ENCODE measurements at places on chromosomes 1 and 21.

DNA sequence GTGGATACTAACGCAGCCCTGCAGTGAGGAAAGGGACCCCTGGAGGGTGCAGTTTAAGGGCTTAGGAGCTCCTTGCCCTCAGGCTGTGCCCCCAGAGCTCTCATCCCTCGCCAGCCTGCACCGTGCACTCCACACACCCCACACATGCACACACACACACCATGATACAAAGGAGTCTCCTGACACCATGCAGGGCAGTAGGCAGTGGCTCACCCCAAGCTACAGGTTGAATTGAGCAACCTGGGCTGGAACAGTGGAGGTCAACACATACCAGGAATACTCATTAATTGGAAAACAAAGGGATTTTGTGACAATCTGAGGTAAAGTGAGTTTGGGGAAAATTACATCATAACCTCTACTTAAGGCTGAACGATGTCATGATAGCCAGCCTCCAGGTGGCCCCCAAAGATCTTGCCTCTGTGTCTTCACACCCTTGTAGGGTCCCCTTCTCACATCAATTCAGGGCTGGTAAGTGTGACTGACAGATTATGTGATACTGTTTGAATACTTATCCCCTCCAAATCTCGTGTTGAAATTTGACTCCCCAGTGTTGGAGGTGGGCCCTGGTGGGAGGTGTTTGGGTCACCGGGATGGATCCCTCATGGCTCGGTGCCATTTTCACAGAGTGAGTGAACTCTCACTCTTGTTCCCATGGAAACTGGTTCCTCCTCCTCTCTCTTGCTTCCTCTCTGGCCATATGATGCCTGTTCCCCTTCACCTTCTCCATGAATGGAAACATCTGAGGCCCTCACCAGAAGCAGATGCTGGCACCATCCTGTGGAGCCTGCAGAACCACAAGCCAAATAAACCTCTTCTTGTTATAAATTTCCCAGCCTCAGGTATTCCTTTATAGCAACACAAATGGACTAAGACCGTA, 111.0 kb upstream of the RAB4A start:
- DNase-seq, result no peak

DNA sequence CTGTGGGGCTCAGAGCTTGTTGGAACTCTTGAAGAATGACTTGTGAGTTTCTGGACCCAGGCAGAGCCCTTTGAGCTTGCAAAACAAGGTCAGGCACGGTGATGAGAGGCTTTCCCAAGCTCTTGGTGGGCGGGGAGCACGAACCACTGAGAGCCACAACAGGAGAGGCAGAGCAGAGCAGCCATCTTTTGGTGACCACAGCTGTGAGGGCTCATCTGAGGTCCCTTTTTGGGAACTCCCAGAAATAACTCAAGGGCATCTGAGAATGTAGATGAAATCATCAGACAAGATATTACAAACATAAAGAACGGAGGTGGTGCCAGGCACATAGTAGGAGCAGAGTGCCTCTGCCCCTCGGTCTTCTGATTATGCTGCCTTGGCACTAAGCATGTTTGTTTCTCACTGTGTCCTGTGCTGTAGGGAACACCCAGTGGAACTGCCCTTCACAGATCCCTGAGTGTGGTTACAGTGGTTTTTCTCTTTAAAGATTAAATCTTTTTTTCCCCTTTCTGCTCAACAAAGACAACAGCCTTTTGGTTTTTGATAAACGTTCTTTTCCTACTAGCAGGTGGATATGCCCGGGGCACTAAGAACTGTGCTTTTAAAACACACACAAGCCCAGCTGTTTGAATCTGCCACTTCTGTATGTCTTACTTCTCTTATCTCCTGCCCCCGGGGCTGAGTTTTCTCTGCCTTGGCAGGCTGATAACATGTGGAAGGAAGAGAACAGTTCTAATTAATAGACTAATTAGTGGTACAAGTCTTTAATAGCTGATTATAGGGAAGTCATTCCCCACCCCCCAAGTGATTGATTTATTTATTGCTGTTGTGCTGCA, 37.7 kb downstream of the CD34 start:
- DNase-seq, result no peak

DNA sequence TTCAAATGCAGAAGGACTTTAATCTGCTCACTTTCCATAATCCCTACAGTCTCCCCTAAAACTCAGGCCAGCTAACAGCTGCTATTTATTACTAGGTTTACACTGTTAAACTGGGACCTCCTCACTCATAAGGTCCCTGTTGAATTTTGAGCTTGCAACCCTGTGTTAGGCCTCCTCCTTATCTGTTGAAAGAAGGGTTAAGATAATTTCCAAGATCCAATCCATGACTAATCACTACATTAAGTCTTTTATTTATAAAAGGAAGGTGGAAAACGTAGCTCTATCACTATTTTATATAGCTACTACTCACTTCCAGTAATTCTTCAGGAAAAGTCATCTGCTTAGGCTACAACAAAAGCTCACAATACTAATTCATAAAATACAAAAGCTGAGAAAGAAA, 79.5 kb downstream of the EVI5 start:
- DNase-seq, result no peak

- peak; percentile 94 for DNase-seq
Measured at GRCh38 chr1:228381356-228381755, 25.3 kb downstream of the TRIM11 start.

DNA sequence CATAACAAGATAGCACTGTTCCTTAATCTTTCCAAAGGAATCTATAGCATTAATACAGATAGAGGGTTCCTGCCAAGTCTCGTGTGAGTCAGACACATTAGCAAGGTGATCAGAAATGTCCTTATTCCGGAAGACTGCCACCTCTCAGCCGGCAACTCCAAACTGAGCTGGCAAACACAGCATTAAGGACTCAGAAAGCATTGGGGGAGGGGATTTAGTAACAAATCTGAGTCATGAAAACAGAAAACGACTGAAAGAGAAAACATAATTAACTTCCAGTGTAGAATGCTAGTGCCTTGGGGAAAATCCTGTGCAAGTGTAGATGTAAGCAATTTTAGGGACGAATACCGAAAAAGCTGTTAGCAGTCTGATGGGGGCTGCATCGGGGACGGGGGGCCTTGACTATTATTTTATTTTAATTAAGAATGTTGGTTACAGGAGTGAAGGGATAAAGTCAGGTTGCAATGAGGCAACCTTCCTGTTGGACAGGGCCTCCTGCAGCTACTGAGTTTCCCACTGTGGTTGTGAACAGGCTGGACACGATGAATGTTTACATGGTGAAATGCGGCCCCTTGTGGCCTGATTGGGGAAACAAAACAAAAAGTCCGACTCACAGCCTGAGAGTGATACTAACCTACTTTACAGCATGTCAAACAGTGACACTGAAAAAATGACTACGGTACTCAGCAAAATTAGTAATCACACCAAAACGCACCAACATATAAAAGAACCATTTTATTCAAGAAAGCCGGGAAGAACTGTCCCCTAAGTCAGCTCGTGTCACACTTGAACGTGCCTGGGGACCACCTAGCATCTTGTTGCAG, 20.7 kb downstream of the MIS18A start:
- peak; percentile 63 for DNase-seq

- DNase-seq, result no peak
Measured at GRCh38 chr1:179808503-179808902, 65.4 kb downstream of the FAM163A start.

DNA sequence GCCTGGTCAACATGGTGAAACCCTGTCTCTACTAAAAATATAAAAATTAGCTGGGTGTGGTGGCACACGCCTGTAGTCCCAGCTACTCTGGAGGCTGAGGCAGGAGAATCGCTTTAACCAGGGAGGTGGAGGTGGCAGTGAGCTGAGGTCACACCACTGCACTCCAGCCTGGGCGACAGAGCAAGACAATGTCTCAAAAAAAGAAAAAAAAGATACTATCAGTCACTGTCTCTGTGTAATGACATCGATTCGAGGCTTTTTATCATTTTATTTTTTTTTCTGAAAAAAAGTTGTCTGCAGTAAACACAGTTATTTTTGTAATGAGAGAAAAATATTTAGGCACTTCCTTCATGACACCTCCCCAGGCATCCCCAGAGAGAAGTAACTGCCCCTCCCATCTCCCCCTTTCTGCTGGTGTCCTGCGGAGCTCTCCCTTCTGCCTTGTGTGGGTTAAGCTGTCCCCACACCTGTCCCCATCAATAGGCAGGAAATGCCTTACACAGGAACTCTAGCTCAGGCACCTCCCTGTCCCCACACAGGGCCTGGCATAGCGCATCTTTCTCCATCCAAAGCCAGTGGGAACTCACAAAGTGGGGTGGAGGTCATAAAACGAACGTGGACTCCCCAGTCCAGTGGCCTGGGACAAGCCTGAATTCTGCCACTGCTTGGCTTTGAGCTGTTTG, 132.0 kb downstream of the SYF2 start:
- no peak for DNase-seq

DNA sequence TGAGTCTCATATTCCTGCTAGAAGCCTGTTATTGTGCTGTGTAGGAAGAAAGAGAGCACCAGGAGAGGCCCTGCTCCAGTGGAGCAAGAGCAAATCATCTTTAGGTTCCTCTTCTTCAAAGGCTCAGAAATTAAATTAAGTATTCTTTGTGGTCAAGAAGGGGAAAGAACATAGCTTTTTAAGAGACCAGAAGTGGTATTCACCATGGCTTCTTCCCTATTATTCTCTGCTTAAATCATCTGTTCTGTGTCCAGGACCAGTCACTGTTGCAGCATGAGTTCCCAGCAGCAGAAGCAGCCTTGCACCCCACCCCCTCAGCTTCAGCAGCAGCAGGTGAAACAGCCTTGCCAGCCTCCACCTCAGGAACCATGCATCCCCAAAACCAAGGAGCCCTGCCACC, 1.1 kb downstream of the SPRR1B start:
- DNase-seq, result no peak

DNA sequence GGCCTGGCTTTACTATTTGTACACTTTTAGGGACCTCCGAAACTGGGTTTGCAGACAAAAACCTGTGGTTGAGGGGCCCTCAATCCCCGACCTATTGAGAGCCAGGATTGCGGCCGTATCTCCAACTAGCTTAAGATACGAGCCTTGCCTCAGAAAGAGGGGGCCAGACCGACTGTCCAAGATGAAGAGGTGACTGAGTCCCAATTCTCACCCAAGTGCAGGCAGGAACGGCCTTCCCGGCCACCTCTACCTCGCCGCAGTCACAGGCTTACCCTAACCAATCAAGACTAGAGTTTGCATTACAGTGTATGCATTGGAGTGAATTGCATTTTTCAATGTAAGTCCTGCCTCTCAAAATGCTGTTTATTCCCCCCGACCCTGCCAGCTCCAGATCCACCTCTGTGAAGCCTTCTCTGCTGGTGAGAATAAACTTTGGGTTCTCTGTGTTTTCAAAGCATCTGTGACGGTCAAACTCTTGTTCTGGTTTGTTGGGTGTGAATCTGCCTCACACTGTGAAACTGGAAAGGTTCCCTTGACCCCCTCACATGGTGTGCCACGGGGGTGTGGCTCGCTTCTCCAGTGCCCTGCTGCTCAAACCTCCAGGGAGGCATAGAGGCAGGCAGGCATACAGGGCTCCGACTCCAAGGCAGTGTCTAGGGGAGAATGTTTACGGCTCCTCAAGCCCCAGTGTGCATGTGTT, 62.2 kb upstream of the WLS start:
- no peak for DNase-seq

DNA sequence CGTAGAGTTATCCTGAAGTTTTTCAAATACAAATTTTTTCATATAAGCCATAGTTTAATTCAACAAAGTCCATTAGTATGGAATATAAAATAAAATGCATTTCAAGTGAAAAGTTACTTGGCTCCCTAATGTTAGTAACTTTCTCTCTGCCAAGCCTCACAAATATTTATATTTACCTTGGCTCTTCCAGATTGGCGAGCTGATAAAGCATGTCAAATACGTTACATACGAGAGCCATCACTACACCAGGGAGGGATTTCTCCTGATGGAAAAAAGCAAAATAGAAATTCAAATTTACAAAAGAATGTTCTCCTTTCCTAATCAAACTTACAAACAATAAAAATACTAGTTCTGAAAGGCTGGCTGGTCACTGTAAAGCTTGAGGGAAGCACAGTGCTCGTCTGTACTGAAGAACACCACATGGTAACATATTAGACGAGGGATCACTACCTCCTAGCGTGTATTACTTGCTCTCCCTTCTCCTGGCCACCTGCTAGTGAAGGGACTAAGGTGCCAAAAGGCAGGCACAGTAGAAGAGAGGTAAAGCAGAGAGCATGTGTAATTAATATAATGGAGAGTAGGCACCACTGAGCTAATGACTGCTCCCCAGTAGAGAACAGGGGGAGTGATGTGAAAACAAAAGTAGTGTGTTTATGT, 80.9 kb downstream of the USP24 start:
- DNase-seq, result peak; percentile 27

- DNase-seq, result no peak
Measured at GRCh38 chr1:235838021-235838420, 28.7 kb downstream of the LYST start.

- DNase-seq, result no peak
Measured at GRCh38 chr1:191971447-191971846, 186.8 kb upstream of the RGS18 start.

GRCh38 chr1:240763771-240764170, 151.8 kb upstream of the GREM2 start:
- DNase-seq, result no peak

DNA sequence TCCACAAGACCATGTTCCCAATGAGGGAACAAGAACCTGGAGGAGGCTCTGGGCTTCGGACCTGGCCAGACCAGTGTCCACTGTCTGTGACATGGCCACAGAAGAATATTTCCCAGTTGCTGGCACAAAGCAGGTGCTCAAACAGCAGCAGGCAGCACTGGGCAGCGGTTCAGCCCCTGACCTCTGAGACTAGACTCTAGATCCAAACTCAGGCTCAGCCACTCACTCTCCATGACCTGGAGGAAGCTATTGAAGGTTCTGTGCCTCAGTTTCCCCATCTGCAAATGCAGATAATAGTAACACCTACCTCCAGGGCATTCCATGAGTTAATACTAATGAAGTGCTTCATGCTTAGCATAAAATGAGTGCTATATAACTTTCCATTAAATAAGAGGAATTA, 8.0 kb downstream of the TMPRSS2 start:
- DNase-seq, result no peak

- no peak for DNase-seq
Measured at GRCh38 chr1:26189751-26190275, 589 bp upstream of the CATSPER4 start.

- DNase-seq, result no peak
Measured at GRCh38 chr21:41653954-41654491, 112.8 kb downstream of the RIPK4 start.

DNA sequence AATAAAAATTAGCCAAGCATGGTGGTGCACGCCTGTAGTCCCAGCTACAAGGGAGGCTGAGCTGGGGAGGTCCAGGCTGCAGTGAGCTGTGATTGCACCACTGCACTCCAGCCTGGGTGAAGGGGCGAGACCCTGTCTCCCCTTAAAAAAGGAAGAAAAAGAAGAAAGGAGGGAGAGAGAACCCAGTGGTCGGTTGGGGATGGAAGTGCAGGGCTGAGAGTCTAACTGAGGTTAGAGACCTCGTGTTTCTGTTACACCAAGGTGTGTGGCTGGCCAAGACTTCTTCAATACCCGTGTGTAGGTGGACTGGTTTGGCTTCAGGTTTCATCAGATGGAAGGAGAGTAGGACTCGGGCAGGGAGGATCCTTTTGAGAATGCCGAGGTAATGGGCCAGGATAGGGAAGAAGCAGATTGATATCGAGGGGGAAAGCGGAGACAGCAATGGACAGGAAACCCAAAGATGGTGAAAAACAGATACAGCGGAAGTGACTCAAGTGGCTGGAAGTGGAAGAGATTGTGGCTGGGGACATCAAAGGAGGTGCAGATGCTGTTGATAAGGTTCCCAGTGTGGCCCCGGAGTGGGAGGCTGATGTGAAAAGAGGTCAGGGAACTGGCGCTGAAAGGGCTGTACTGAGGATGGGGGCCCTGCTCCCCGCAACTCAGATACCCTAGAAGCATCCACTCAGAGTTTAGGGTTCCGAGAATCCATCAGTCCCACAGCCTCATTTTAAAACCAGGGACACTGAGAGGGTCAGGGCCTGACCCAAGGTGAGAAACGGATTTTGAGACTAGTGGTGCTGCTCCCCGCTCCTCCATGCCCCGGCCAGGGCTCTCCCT, 681 bp upstream of the UBXN10 start:
- DNase-seq, result no peak

All from LNCaP clone FGC (cell line).